ENCODE measurements at places on chromosomes 3 and 15. TPM values are rescaled to one million over a fixed set of nuclear protein-coding genes. Genes with fewer than 3 reads are reported as not detected.
A peak's percentile ranks its signal among the peaks of the same experiment; 100 is the strongest.

SAMMSON gene
- total RNA-seq: 0.04 TPM

GJD2 gene
- total RNA-seq: 3.0 TPM

KLHDC8B gene
- 88.7 TPM for total RNA-seq

SNTN gene
- total RNA-seq: not detected

STRIT1 gene
- total RNA-seq: 15.3 TPM

UBA7 gene
- total RNA-seq: 23.3 TPM

TEX264 gene
- total RNA-seq: 25.4 TPM

GP5 gene
- 0.35 TPM for total RNA-seq

UROC1 gene
- total RNA-seq: 0.04 TPM

PPM1L gene
- total RNA-seq: 11.5 TPM

DNA sequence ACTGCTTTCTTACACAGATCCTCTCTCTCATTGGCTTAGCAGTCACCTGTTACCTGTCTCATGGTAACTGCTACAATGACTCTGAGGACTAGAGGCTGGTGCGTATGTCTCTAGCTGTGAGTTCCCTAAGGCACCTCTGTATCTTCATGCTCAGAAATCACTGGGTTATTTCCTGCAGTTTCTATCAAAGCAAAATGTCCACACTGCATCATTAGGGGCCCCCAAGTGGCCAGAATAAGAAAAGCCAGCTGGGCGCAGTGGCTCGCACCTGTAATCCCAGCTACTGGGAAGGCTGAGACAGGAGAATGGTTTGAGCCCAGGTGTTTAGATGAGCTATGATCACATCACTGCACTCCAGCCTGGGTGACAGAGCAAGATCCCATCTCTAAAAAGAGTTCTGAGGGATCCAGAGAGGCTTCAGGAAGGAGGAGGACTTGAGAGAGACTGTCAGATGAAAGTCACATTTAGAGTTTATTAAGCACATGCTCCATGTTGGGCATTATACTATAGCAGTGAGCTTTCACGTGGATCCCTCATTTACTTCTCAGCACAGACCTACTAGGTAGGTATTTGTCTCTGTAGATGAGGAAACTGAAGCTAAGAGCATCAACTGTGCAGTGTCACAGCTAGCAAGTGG, 2.3 kb upstream of the VPS18 start:
- DNase-seq: peak; percentile 51
- H3K4me1 ChIP-seq: peaks cover 18% of the 10 kb centered on the region
- no peak overlapping the region for H3K27ac ChIP-seq
- peaks cover 9% of the 10 kb centered on the region for H3K36me3 ChIP-seq

DNA sequence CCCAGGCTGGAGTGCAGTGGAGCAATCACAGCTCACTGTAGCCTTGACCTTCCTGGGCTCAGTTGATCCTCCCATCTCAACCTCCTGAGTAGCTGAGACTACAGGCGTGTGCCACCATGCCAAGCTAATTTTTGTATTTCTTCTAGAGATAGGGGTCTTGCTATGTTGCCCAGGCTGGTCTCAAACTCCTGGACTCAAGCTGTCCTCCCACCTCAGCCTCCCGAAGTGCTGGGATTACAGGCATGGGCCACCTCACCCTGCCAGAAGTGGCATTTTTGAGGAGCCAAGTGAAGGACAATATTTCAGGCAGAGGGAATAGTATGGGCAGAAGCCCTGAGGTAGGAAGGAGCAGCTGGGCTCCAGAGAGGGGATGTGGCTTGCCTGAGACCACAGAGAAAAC, 4.7 kb downstream of the ANKDD1A start:
- no peaks in the 10 kb centered on the region for H3K36me3 ChIP-seq
- no peak for DNase-seq
- no peak overlapping the region for H3K27ac ChIP-seq
- peaks cover 10% of the 10 kb centered on the region for H3K4me1 ChIP-seq

DNA sequence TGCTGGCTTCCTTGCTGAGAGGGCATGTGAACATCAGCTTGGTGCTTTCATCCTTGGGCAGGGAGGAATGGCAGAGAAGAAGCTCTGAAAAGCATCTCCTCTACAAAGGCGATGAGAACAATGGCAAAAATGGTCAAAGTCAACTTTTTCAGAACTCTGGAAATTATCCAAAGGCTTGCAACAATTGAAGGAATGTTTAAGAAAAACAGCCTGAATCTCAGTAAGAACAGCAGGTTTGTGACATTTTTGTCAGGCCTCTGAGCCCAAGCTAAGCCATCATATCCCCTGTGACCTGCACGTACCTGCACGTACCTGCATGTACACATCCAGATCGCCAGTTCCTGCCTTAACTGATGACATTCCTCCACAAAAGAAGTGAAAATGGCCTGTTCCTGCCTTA, 51.8 kb downstream of the ONECUT1 start:
- H3K27me3 ChIP-seq: no peaks in the 10 kb centered on the region

GRCh38 chr3:32432711-32433530, 41.3 kb downstream of the CMTM7 start:
- H3K4me1 ChIP-seq: peaks cover 13% of the 10 kb centered on the region
- no peak overlapping the region for H3K4me3 ChIP-seq
- no peak for DNase-seq
- no peaks in the 10 kb centered on the region for H3K36me3 ChIP-seq
- no peak overlapping the region for H3K27ac ChIP-seq

DNA sequence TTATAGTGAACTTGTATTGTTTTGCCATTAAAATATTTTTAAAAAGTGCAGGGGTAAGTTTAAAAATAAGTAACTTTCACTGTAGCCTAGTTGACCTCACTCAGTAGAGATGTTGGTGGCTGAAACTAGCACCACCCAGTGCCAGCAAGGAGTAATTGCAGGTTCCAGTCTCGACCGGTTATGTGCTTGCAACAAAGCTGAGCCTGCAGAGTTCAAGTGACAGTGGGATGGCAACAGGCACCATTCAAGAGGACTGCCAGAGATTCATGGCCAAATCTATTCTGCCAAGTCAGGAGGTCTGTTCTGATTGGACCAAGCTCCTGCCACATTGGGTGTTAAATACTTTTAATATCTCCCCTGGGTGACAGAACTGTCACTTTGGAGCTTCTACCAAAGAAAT, 2.7 kb downstream of the ADAMTS7 start:
- no peak for DNase-seq
- no peak overlapping the region for H3K4me3 ChIP-seq
- H3K27me3 ChIP-seq: peaks cover 22% of the 10 kb centered on the region

- H3K36me3 ChIP-seq: no peaks in the 10 kb centered on the region
- DNase-seq: no peak
- H3K27ac ChIP-seq: no peak overlapping the region
Observed at GRCh38 chr3:75938921-75939320, 153.6 kb upstream of the ZNF717 start.

DNA sequence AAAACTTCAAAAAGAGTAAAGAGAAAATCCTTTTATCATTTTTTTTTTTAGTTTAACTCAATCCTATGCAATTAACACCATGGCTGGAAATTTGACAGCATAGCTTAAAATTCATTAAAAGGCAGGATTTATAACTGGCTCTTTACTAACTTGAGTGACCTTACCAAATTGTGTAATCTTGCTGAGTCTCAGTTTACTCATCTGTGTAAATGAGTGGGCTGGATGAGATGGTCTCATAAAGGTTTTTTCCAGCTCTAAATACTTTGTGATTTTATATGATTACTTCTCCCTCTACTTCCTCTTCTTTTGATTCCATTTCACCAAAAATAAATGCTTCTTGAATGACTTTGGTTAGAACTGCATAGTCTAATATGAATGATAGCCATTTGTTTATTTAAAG, 234.9 kb upstream of the SATB1 start:
- no peak for DNase-seq
- H3K4me3 ChIP-seq: no peak overlapping the region
- no peak overlapping the region for H3K27ac ChIP-seq
- no peaks in the 10 kb centered on the region for H3K27me3 ChIP-seq
- H3K4me1 ChIP-seq: no peaks in the 10 kb centered on the region
- H3K36me3 ChIP-seq: no peaks in the 10 kb centered on the region

- peaks cover 8% of the 10 kb centered on the region for H3K4me1 ChIP-seq
- no peaks in the 10 kb centered on the region for H3K36me3 ChIP-seq
- DNase-seq: no peak
- H3K4me3 ChIP-seq: peak overlapping the region; percentile 64
- peaks cover 12% of the 10 kb centered on the region for H3K27me3 ChIP-seq
Observed at GRCh38 chr3:36379872-36380220, 458 bp upstream of the STAC start.

- H3K27ac ChIP-seq: no peak overlapping the region
- H3K4me3 ChIP-seq: no peak overlapping the region
Observed at GRCh38 chr3:63116922-63117321, 161.2 kb upstream of the SYNPR start.

DNA sequence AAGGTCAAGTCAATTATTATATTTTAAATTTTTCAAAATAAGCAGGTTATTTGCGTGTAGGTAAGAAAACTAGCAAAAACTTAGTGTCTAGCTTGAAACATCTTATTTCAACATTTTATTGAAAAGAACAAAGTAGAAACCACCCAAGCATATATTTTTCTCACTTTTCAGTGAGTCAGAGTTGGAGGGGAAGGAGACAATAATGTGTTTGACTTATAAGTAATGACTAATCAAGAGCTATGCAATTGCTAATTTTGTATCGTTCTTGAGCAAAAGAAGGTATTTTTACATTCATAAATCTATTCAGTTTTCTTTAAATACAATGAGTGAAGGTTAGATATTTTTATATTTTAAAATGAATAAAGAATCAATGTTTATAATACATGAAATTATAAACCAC, 54.4 kb upstream of the P2RY1 start:
- H3K4me1 ChIP-seq: peaks cover 2% of the 10 kb centered on the region
- no peak for DNase-seq
- peak overlapping the region; percentile 37 for H3K27ac ChIP-seq
- H3K4me3 ChIP-seq: no peak overlapping the region

- H3K4me1 ChIP-seq: peaks cover 18% of the 10 kb centered on the region
- DNase-seq: no peak
- H3K4me3 ChIP-seq: no peak overlapping the region
- no peaks in the 10 kb centered on the region for H3K27me3 ChIP-seq
- H3K36me3 ChIP-seq: no peaks in the 10 kb centered on the region
- H3K27ac ChIP-seq: no peak overlapping the region
Observed at GRCh38 chr15:65612949-65613744, 2.2 kb upstream of the INTS14 start.

DNA sequence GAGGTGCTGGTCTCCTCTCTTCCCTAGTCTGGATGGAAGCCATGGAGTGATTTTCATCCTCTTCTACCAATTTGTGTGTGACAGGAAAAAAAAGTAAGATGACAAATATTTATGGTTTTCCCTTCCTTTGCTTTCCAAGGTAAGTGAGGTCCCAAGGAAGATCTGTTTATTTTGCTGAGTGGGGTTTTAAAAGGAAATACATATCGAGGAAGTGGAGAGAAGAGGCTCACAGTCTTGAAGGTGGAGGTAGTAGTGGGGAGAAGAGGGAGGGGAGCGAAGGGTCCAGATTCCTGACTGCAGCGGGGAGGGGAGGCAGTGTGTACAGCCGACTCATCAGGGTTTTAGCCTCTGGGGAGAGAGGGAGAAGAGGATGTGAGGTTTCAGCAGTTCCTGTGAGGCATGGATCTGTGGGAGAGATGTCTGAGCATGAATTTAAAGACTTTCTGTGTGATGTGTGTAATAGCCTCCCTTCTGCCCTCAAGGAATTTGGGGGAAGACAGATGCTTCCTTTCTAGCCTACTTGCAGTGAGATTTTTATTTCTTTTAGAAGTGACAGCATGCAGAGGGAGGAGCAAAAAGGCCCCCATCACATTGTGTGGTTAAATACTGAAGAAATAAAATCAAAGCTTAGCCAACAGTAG, 272.4 kb downstream of the THRB start:
- no peak overlapping the region for H3K27ac ChIP-seq
- H3K4me1 ChIP-seq: peaks cover 7% of the 10 kb centered on the region
- no peak for DNase-seq
- no peaks in the 10 kb centered on the region for H3K36me3 ChIP-seq
- no peak overlapping the region for H3K4me3 ChIP-seq
